ENCODE measurements at places on chromosomes 6 and 20.

GRCh38 chr20:43167021-43167420 is 22.7 kb downstream of the PTPRT start:
- no peak for DNase-seq

GRCh38 chr6:15504040-15504495 is 158.8 kb downstream of the DTNBP1 start:
- no peak for DNase-seq

DNA sequence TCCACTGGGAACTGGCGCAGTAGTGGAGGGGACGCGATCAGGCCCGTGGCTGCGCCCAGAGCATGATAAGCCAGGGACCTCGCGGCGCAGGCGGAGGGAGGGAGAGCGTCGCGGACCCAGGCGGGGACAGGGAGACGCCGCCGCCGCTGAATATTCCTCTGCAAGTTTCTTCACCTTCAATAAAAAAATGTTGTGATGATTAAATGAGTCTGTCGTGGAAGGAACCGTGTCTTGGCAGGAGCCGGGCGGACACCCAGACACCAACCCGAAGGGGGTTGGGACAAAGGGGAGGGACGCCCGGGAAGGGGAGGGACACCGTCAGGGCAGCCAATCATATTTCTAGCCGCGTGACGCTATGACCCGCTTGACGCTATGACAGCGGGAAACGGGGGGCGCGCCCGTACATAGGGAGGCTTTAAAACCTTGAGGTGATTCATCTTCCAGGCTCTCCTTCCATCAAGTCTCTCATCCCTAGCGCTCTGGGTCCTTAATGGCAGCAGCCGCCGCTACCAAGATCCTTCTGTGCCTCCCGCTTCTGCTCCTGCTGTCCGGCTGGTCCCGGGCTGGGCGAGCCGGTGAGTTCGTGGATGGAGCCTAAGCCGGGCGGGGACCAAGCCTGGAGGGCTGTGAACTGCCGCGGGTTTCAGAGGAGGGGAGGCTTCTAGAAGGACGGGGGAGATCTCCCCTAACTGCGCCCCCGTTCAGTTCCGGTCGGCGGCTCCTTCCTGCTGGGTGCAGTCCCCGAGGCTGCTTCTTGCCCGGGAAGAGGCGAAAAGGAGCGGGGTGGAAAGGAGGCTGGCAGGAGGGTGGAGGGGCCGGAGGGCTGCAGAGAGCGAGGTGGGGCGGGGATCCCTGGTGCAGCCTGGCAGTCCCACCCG is at the start of gene ULBP2:
Gene ULBP2, plus strand, starts transcription at position 432 of the 878 bp plus-strand sequence. Its CDS starts 59 bp downstream, at position 491.
- DNase-seq = peak; percentile 96

DNA sequence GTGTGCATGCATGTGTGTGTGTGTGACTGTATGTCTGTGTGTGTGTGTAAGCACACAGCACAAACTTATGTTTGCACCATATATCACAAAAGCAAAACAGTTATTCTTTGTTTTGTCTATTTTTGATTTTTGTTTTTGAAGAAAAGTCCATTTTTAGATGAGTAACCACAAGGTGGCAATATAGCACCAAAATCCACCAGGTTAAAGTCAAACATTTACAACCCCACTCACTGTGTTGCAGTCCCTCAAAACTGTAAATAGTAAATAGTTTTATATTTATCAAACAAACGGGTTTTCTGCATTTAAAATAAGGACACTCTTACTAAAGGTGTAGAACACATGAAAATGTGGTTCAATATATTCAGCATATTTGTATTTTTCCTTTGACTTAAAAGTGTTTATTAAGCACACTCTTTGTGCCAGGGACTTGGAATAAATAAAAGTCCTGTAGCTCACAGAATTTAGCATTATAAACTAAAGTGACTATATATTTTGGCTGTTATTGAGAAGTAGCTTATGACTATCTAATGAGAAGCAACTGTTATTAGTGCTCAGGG is 118.5 kb downstream of the GFRAL start:
- no peak for DNase-seq

DNA sequence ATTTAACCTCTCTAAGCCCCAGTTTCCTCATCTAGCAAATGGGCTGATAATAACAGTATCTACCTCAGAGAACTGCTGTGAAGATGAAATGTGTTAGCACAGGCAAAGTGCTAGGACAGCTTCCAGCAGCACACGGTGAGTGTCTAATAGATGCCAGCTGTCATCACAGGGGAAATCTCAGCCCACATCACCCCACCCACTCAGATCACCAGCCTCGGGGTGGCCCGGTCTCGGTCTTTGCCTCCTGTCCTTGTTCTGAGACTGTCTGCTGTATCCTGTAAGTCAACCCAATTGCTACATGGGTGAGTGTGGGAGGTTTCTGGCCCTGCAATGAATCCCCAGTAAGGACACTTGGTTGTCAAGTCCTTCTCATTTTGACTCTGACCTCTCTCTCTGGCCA is 99.5 kb upstream of the ZNFX1 start:
- DNase-seq = no peak

GRCh38 chr20:38805502-38805957 is at the start of gene PPP1R16B:
PPP1R16B (plus strand) TSS chr20:38805697; CDS start chr20:38835926, 30,229 bp downstream.
- DNase-seq = peak; percentile 90

All from activated CD8-positive, alpha-beta T cell treated with anti-CD3 and anti-CD28 coated beads for 36 hours (primary cell).